ENCODE measurements at places on chromosomes 13 and 19. TPM values are rescaled to one million over a fixed set of nuclear protein-coding genes. Genes with fewer than 3 reads are reported as not detected.
A peak's percentile ranks its signal among the peaks of the same experiment; 100 is the strongest.

- no peak for DNase-seq
Measured at GRCh38 chr19:48716562-48717291, 2.8 kb downstream of the MAMSTR start.

Gene U2AF1L4
- total RNA-seq: 41.8 TPM

DNA sequence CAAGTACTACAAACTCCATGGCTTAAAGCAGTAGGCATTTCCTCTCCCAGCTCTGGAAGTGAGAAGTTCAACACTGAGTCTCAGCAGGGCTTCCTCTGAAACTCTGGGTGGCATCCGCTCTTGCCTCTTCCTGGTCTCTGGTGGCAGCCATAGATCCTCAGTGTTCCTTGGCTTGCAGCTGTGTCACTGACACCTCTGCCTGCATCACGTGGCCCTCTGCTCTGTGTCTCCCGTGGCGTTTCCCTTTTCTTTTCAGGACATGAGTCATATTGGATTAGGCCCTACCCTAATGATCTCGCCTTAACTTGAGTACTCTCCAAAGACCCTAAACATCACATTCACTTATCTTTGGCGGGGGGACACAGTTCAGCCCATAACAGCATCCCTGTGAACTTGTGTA, 466.7 kb downstream of the MYO16 start:
- DNase-seq: no peak

DNA sequence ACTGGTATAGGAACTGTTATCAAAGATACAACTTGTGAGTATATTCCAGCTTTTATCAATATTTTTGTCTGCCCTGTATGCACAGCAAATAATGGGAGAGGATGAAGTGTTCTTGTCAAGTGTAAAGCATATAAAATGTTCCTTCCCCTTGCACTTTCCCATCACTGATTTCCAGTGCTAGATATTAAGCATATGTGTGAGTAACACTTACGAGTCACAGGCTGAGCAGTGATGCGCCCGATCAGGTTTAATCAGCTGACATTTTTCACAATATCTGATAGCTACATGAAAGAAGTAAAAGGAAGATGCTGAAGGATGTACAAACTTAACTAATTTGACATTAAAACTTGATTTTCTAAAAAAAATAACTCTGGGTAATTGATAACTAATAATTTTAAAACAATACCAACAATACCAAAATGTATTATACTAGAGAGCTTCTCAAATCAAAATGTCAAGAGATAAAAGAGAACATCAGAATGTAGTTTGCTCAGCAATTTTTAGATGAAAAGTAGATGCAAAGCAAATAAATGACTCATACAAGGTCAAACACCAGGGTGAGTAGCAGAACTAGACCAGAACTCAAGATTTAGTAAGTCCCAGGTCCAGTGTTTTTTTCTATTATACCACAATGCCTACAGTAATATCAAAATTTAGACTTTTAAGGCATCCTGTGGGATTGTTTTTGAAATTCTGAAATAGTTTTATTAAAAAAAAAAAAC, 56.4 kb downstream of the ZDHHC20 start:
- DNase-seq: peak; percentile 43

GRCh38 chr13:98523455-98524102, 53.3 kb downstream of the STK24 start:
- no peak for DNase-seq

Data from activated naive CD4-positive, alpha-beta T cell treated with anti-CD3 and anti-CD28 coated beads for 36 hours (primary cell).